ENCODE measurements at places on chromosomes 7 and 10. TPM values are rescaled to one million over a fixed set of nuclear protein-coding genes. Genes with fewer than 3 reads are reported as not detected.

DNA sequence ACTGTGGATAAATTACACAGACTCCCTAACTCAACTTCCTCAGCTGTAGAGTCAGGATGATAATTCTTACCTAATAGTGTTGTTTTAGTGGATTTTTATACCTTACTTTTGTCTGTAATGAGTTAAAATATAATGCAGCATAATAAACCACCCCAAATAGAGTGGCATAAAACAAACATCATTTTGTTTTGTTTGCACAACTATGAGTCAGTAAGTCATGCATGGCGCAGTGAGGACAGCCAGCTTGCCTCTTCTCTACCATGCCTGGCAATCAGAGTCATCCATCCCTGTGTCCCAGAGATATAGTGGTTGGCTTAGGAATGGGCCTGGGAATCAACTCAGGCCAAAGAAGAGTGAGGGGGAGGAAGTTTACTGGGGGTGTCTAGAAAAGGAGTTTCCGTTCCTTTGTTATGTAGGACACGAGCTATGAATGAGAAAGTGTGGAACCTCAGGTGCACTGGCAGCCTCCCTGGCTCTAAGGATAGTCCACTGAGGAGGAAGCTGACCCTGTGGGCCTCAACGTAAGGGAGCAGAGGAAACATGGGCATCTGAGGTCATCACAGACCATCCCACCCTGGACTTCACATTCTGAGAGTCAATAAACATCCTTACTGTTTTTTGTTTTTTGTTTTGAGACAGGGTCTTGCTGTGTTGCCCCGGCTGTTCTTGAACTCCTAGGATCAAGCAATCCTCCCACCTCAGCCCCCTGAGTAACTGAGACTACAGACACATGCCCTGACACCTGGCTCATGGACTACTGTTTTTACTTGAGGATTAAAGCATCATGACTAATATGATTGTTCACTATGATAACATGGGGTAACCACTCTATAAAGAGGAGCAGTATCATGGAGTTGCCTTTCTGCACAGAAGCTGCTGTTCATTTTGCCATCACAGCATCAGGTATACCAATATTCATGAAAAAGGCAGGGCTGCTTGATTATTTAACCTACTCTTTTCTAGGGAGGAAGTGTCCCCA is 21.0 kb upstream of the GRB10 start:
- DNase-seq, result peak; percentile 26

MYH16 gene
- total RNA-seq, result 11.7 TPM

DNA sequence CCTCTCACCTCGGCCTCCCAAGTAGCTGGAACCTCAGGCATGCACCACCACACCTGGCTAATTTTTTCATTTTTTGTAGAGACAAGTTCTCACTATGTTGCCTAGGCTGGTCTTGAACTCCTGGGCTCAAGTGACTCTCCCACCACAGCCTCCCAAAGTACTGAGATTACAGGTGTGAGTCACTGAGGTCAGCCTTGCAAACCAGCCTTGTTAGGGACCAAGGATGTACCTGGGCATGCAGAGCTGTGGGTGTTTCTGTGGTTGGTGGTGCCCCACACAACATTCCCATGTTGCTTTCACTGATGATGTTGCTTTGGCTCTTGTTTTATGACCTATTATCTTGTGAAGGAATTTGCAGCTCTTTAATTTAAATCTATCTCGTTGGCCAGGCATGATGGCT is 54.8 kb downstream of the OTUD1 start:
- no peak for DNase-seq

- no peak for DNase-seq
Observed at GRCh38 chr10:58068809-58069208, 198.9 kb downstream of the IPMK start.

GRCh38 chr10:124229989-124230634 is 136.7 kb upstream of the CHST15 start:
- no peak for DNase-seq

DNA sequence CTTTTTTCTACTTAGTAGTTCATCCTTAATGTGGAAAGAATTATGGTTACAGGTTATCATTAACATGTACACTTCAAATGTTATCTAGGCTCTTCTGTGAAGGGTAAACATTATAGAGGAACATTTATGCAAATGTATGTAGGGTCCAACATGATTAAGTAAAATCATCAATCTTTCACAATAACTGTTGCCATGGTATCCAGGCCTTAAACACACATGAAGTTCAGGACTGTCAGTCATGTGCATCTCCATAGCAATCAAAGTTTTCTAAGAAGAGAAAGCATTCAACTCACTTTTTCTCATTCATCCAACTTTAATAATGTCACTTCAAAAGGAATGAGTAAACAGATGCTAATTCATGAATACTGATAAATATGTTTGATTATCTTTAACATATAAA is 83.6 kb downstream of the DNAJC1 start:
- no peak for DNase-seq

FAM131B gene
- total RNA-seq, result 0.80 TPM

- no peak for DNase-seq
Observed at GRCh38 chr10:30724296-30724695, 94.7 kb upstream of the LYZL2 start.

DNA sequence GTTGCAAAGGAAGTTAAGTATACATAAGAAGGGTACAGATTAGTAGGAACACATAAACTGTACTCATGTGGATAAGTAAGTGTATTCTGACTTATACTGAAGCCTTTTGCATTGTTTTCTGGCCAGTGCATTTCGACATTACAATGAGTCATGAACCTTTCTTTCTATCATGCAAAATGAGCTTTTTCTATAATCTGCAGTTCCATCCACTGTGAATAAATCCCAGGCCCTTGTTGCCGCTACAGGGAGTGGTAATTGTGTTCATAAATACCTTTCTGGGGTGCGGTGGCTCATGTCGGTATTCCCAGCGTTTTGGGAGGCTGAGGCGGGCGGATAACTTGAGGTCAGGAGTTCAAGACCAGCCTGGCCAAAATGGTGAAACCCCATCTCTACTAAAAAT is 858.3 kb downstream of the GRM8 start:
- DNase-seq, result no peak

MYO1G gene
- 0.24 TPM for total RNA-seq

GRCh38 chr10:26557641-26558014 is 119.5 kb downstream of the APBB1IP start:
- DNase-seq, result no peak

DNA sequence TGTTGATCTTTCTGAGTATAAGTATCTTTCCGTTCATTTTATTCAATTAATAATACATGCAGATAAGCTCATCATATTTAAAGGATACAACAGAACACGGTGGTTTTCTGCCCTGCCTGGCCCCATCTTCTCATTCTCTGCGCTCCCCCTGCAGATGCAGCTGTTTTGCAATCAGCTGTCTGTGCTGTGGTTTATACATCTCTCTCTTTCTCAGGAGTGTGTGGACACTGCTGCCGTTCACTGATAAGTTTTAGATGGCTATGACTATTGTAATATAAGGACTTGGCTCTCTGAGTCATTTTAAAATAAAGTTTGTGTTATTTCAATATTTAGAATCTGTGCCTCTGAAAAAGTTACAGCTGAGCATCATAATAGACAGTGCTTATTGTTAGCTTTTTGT is 54.5 kb downstream of the CUL1 start:
- no peak for DNase-seq

DNA sequence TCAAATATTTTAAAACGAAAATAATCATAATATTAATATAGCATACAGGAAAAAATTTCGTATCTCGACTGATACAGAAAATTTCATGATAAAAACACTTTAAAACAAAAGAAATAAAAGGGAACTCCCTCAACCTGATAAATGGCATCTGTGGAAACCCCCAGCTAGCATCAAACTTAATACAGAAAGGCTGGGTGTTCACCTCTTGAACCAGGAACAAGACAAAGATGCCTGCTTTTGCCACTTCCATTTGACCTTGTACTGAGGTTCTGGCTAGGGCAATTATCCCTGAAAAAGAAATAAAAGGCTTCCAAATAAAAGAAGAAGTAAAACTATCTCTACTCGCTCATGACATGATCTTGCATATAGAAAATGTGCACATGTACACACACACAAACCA is 2.5 kb upstream of the ALOX5 start:
- no peak for DNase-seq

DNA sequence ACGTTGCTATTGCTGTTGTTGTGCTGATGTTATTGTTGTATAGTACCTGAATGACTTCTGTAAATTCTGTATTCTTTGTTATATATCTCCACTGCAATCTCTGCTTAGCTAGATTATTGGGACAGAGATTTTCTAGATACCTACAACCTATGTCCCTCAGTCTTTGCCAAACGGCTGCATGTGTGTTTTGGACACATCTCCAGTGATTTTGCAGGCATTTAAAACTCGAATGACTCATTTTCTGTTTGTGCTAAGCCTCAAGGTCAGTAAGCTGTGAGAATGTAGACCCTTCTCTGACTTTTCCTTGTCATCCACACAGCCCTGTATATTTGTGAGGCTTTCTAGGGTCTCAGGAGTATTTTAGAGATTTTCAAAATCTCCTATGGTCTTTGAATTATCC is 410.7 kb downstream of the POM121L12 start:
- no peak for DNase-seq

DNA sequence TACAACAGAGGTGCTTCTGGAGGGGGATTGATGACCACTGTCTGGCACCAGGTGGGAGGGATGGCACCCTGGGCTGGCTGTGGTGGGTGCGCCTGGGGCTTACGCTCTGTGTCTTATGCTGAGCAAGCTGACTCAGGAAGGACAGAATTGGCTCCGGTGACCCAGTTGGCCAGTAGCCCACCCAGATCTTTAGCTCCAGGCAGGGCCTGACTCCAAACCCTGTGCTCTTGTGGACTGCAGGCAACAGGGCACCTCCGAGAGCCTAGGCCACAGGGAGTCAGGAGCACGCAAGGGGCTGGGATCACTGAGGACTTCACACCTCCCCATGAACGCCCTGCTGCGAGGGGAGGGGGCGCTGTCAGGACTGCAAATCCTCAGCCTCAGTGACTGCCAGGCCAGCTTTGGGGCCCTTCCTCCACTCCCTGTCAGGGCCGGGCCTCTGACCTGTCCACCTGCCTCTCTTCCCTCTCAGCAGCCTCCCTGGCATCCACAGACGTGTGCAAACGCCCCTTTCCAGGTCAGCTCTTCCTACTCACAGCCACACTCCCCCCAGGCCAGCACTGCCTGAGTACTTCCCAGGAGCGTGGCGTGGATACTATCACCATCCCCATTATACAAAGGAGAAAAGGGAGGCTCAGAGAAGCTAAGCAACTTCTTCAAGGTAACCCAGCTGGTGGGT is 118.7 kb downstream of the SLIT1 start:
- no peak for DNase-seq

MYL7 gene
- not detected for total RNA-seq

DNA sequence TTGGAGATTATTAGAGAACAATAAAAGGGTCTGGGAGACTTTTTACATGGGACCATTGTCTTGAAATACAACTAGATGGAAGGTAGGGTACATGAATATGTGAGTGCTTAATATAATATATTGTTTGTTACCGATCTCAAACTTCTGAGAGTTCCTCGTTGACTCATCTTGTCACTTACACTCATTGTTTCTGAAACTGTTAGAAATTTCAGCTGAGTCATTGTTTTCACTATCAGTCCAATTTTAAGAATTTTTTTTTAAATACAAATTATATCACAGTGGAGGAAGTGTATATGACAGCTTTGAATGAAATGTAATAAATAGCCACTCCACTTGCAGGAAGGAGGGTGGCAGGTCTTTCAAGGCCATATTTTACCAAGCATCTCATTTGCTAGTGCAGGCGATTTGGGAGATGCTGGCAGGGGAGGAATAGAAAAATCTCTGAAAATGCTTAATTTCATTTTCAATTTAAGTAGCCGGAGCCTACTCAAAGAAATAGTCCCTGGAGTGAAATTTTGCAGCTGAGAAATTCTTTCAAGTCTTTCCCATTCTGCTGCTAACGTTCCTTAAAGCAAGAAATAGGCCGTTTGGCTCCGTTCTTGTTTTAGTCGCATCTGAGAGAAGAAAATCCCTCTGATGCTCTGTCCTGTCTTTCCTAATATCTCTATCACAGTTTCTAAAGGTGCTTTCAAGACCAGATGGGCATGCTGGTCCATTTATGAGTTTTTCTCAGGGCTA is 1404.2 kb upstream of the CELF2 start:
- DNase-seq, result peak; percentile 35

TMEM139 gene
- 131 TPM for total RNA-seq

DNA sequence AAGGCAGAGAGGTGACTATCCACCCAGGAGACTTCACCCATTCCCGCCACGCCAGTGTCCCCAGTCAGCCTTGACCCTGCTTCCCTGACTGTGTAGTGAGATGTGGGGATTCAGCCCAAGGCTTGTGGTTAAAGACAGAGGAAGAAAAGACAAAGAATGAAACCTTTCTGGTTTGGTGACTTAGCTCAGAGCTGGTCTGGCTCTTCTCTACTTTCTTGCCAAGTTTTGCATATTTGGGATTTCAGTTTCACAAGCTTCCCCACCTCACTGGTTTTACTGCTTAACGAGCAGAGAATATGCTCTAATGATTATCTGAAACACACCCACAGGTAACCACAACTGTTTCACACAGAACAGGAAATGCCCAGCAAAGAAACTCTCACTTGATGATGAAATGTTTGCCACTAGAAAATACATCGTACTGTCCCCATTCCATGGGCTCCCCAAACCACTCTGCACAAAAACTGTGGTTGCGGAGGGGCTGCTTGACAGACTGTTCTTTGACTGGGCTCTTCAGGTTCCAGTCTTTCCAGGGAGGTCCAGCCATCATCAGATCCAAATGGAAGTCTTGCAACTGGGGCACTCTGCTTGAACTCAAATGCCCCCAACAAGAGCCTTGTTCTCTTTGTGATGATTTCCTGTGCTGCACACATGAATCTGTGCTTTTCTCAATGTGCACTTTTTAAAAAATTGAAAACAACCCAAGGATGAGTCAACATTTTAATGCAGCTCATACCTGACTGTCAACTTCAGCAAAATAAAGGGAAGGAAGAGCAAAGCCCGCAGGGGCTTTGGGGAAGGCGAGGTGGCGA is 95.5 kb downstream of the CTBP2 start:
- peak; percentile 98 for DNase-seq

HABP2 gene
- total RNA-seq, result not detected

GRCh38 chr7:82204694-82205093 is 238.9 kb downstream of the CACNA2D1 start:
- no peak for DNase-seq

DNA sequence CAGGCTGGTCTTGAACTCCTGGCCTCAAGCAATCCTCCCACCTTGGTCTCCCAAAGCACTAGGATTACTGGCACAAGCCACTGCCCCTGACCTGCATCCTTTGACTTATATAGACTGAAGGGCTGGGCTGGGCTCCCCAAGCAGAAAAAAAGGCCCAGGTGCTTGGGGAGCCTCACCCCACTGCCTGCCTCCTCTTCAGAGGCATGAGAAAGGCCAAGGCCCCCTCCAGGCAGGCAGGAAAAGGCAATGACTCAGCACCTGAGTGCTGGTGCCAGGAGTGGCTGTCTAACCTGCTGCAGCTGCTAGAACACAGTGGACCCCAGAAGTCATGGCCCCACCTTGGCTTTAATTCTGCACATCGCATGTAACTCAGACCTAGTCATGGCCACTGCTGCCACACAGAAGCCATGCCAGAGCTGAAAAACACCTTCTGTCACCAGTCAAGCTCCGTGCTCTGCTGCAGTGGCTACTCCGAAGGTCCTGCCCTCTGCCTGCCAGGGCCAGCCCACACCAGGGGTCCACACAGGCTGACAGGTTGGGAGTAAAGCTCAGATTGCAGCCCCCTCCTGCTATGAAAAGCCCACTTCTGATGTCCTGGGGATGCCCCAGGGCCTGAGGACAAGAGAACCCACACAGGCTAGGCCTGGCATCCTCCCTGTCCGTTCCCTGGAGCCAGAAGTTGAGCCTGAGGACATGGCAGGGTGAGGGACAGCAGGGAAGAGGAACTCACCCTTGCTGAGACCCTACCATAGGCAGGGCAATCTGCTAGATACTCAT is 48.5 kb downstream of the GRID1 start:
- DNase-seq, result peak; percentile 5
